Stimulated activated CD4-positive, alpha-beta T cell treated with anti-CD3 and anti-CD28 coated beads, Interleukin-4, amount 100 ng/mL, for 4 hours (primary cell): ENCODE measurements at places on chromosomes 5 and 9.

- no peak for DNase-seq
Measured at GRCh38 chr5:59158165-59158564, 575.3 kb downstream of the RAB3C start.

DNA sequence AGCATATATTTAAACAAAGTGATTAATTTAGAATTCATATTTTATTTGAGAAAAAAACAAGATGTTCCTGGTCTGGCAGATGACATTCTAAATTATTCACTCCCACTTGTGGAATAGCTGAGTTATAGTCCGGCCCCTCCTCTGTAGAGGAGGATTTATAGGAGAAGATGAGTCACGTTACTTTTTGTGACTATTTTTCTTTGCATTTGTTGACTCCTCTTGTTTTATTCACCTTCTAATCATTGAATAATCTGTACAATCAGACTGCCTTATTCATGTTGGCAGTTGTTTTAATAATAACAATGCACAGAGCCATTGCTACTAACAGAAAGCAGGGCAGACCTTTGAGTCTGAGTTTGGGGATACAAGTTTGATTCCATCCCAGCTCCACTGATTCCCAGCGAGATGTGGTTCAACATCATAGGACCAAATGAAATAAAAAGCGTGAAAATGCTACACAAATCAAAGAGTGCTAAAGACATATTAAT is 23.2 kb downstream of the DOCK8 start:
- no peak for DNase-seq

- DNase-seq, result no peak
Measured at GRCh38 chr5:108536321-108536720, 154.4 kb upstream of the FBXL17 start.

GRCh38 chr5:96187309-96188027 is 225.8 kb upstream of the ELL2 start:
- DNase-seq, result no peak

DNA sequence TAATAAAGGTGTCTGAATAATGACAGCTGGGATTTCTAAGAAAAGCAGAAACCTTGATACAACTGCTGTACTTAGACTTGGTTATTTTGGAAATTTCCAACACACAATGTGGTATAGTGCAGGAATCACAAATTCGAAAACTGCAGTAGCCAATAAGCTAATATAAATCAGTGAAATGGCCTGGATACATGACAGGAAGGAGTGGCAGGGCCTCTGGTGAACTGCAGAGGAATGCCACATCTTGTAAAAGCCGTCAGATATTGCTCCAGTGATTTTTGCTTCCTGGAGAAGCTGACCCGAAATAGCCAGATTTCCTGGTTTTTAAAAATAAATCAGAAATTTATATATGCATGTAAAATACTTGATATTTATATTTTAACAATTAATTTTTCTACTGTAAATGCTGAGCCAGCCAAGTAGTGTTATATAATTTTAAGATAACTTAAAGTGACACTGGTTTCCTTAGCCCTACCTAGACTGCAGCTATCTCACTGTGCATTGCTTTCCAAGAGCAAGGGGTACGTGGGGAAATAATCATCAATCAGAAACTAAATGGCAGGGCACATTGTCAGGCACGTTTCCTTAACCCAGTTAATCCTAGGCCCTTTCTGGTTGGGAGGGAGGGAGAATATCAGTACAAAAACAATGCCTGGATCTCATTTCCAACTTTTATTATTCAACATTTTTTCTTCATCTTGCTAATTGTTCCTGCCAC is 182.4 kb downstream of the RASEF start:
- DNase-seq, result no peak

DNA sequence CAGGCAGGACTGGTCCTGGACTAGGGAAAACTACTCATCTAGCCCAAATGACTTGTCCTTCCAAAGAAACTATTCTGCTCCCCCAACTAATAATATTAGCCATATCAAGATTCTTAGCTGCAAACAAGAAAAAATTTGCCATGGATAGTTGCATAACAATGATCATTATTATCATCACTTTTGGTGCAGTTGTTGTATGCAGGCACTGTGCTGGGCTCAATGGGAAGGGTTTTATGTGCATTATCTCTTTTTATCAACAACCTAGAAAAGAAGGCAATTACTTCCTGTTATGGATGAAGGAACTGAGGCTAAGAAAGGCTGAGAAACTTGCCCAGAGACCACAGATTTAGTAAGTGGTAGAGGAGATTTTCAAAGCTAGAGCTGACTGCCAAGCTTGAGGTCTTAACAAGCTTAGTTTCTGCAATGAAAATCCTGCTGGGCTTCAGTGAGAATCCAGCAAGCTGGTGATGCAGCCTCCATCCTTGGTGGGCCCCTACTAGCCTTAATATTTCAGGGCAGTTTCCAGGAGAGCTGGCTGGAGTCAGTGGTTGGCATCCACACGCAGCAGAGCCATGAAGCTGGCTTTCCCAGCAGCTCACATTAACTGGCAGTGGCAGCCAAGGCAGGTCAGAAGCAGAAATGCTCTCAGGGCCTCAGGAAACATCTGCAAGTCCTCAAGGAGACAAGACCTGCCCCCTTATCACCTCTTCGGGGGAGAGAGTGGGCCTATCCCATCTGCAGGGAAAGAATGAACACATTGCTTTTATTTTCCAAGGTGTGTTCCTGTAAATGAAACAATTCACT is 20.5 kb upstream of the MEGF9 start:
- no peak for DNase-seq
